ENCODE measurements at places on chromosomes 1 and 21.

DNA sequence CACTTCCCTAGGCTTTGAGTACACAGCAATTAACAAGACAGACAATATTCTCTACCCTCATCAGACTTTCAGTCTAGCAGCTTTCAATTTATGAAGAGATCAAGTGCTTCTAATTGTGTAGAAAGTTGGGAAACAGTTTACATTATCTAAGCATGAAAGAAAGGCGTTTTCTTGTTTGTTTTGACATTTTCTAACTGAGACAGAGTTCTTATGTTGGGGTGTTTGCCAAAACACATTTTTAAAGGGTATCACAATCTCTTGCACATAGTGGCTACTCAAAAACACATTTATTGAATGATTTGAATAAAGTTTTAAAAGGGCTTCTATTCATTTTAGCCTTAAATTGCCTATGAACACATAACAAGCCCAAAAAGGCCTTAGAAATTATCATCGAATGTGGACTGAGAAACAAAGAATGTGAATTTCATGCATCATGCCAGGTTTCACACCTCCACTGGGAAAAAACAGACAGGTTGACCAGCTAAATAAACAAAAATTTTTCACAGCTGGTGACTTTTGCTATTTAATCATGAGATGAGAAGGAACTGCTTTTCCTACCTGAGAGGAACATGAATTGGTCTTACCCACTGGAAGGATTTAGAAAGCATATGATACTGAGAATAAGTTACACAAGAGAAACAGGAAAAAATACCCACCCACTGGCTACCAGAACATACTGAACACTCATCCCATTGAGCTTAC lies 394.5 kb upstream of the PKN2 start:
- DNase-seq = no peak

- no peak for DNase-seq
Observed at GRCh38 chr1:106952776-106953175, 103.7 kb upstream of the PRMT6 start.

GRCh38 chr1:54456921-54457529 lies 50.8 kb upstream of the SSBP3 start:
- no peak for DNase-seq

- no peak for DNase-seq
Observed at GRCh38 chr1:200699871-200700270, 30.2 kb upstream of the DDX59 start.

GRCh38 chr1:16174886-16175598 lies 19.2 kb upstream of the EPHA2 start:
- peak; percentile 73 for DNase-seq

GRCh38 chr1:28898405-28898881 lies 15.9 kb upstream of the EPB41 start:
- DNase-seq = no peak

GRCh38 chr1:25541889-25542658 lies 1.3 kb upstream of the LDLRAP1 start:
- no peak for DNase-seq

DNA sequence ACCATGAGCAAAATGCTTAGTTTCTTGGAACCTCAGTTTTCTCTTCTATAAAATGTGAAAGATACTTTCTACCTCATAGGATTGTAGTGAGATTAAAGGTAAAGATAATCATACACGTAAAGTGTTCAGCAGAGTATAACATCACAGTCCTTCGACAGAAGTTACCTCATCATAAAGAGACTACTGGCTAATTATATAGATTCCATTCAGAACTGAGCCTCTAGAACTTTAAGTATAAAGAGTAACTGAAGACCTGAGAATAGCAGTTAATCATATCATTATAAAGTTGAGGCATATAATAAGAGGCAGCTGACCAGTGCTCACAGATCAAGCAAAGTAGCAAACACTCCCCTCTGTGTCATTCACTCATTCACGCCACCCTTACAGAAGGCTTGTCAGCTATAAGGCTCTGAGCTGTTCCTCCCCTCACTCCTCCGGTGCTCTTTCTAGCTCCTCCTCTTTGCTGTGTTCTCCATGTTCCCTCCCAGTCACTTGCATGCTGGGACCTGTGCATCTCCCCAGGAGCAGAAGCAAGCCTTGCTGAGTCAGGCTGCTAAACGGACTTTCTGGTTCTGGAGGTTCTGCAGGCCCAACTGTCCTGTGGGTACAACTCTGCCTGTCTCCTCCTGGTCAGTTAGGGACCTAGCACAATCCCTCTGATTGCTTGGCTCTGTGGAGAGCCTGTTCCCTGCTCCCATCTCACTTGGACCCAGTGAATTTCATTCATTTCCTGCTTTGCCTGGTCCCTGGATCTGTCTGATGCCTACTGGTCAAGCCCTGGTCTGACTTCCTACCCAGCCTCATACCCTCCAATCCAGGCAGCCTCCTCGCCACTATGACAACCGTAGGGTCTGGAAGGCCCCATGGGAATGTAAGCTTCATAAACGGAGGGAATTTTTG lies 28.3 kb upstream of the LY9 start:
- no peak for DNase-seq

DNA sequence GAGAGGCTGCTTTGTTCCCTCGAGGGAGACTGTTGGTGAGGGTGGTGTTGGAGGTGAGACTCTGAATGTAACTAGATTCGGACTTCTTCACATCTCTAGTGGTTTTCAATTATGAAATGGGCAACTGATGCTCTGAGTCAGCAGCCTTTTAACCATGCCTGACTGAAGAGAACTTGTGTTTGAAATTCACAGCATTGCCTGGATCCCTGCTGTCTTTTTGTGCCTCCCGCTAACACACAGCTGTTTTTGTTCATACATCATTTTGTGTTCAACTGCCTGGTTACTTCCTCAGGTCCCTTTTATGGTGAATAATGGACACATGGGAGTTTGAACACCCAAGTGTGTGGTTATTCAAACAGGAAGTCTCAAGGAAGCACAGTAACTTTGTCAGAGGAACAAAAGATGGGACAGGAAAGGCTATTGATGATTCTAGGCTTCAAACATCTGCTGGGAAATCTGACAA lies 16.8 kb downstream of the LAMC1 start:
- DNase-seq = peak; percentile 62

GRCh38 chr1:221289103-221289502 lies 409.9 kb downstream of the HLX start:
- DNase-seq = no peak

DNA sequence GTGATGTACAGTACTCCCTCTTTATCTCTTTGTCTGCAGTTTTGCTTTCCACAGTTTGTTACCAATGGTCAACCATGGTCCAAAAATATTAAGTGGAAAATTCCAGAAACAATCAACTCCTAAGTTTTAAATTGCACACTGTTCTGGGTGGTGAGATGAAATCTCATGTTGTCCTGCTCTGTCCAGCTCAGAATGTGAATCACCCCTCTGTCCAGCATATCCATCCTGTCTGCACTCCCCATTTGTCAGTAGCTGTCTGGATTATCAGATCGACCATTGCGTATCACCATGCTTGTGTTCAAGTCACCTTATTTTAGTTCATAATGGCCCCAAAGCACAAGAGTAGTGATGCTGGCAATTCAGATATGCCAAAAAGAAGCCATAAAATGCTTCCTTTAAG lies 118.2 kb upstream of the PDE4B start:
- DNase-seq = no peak

Data from muscle of leg (tissue), 16 donors.